ENCODE measurements at places on chromosomes 2 and 18. TPM values are rescaled to one million over a fixed set of nuclear protein-coding genes. Genes with fewer than 3 reads are reported as not detected.

PLGLB2 gene
- 3.2 TPM for total RNA-seq

GRCh38 chr2:9952856-9953503 is 1.5 kb downstream of the GRHL1 start:
- no peaks in the 10 kb centered on the region for H3K36me3 ChIP-seq
- DNase-seq, result no peak
- no peak overlapping the region for H3K4me3 ChIP-seq
- no peaks in the 10 kb centered on the region for H3K27me3 ChIP-seq
- no peaks in the 10 kb centered on the region for H3K4me1 ChIP-seq

DNA sequence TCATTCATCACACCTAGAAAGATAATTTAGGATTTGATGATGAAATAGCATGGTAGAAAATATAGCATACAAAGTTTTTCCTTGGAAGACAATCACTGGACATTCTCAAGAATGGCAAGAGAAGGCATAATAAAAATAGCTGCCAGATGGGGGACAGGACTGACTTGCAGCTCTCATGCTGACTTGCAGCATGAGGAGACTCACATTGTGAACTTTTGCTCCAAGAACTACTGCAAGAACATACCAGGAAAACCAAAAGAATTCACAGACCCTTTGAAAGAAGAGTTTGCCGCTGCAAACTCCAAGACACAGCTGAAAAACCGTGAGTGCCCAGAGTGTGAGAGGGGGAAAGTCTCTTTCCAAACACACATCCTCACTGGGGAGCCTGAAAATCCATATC is 47.0 kb downstream of the CRYGD start:
- no peak overlapping the region for H3K27ac ChIP-seq
- no peaks in the 10 kb centered on the region for H3K4me1 ChIP-seq
- no peaks in the 10 kb centered on the region for H3K27me3 ChIP-seq
- no peaks in the 10 kb centered on the region for H3K36me3 ChIP-seq

DNA sequence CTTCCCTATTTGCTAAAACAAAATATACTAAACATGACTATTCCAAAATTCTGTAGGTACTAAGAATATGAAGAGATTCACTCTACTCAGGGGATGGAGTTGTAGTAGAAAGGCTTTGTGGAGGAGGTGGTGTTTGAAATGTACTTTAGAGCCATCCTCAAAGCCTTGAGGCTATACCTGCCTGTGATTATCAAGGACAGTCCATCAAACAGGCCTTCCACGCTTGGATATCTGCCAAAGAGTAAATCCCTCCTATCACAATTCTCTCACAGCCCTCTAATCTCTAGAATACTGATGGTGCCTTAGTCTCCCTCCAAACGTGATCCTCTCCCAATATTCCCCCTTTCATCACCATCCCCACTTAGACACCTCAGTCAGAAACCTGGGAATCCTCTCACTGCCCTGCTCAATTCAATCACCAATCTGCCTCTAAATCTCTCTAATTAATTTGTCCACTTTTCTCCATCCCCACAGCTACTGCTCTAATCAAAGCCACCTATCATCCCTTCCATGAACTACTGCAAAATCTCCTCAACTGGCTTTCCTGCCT is 13.1 kb downstream of the SOS1 start:
- H3K4me1 ChIP-seq, result peaks cover 62% of the 10 kb centered on the region
- peaks cover 24% of the 10 kb centered on the region for H3K36me3 ChIP-seq
- no peak overlapping the region for H3K4me3 ChIP-seq
- no peak for DNase-seq

GRCh38 chr2:64344999-64345576 is 108.9 kb upstream of the LGALSL start:
- H3K27me3 ChIP-seq, result no peaks in the 10 kb centered on the region
- H3K4me1 ChIP-seq, result no peaks in the 10 kb centered on the region
- H3K27ac ChIP-seq, result no peak overlapping the region
- no peaks in the 10 kb centered on the region for H3K36me3 ChIP-seq
- no peak overlapping the region for H3K4me3 ChIP-seq

DNA sequence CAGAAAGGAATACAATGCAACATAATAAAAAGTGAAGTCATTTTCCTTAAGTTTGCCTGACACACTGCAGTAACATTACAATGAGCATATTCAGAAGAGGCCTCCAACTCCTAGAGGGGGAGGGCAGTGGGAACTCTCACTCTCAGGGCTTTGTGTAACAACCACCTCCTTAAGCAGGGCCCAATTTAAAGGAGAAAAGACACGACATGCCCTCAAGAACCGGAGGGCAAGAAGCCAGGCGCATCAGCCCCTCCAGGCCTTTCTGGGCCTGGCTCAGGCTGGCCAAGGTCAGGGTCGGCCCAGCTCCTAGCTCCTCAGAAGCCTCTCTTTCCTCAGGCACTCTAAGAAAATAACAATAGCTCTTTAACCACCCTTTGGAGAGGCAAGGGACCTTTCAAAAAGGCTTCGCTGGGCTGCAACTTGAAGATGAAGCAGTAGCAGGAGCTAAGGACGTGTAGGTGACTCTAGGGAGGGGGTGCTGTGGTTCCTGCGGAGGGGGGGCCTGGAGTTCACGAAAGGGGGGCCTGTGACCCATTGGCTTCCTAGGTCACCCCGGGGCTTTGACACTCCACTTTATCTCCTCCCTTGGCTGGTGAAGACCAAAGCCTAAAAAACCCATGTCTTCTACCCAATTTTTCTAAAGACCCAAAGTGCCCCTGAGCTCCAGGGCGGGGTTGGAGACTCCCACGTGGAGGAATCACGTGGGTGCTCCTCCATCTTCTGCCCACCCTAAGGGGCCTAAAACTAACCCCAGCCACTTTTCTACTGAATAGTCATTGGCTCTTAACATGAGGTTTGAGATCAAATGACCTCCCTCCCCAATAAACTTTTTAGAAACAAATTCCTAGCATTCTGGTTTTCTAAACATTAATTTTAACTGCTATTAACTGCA is 13.3 kb downstream of the SERTAD2 start:
- peaks cover 80% of the 10 kb centered on the region for H3K4me1 ChIP-seq
- peak overlapping the region; percentile 1 for H3K27ac ChIP-seq
- peaks cover 45% of the 10 kb centered on the region for H3K36me3 ChIP-seq
- no peak for DNase-seq
- no peaks in the 10 kb centered on the region for H3K27me3 ChIP-seq
- H3K4me3 ChIP-seq, result no peak overlapping the region

BOK gene
- not detected for total RNA-seq

DNA sequence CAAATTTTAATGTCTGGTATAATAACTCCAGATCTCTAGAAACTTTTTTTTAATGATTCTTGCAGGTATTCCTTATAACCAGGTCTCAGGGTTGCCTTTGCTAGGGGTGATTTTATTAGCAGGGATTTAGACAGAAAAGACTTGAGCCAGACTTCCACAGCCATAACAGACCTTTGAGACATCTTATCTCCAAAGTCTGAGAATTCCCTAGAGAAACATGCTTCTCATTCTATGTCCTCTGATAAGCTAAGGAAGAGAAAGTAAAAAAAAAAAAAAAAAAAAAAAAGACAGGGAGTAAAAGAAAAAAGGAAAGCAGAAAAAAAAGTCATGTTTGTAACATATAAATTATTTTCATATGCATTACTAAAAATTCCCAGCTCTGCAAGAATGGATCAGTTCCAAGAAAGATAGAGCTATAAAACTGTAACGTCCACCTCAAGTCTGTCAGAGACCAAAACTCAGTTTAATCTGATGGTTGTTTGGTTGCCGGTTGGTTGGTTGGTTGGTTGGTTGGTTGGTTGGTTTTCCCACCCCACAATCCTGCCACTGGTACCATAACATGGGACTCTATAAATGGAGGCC is 153.8 kb downstream of the COL6A3 start:
- no peaks in the 10 kb centered on the region for H3K4me1 ChIP-seq
- no peaks in the 10 kb centered on the region for H3K36me3 ChIP-seq
- H3K27me3 ChIP-seq, result no peaks in the 10 kb centered on the region
- H3K4me3 ChIP-seq, result no peak overlapping the region
- no peak overlapping the region for H3K27ac ChIP-seq

DNA sequence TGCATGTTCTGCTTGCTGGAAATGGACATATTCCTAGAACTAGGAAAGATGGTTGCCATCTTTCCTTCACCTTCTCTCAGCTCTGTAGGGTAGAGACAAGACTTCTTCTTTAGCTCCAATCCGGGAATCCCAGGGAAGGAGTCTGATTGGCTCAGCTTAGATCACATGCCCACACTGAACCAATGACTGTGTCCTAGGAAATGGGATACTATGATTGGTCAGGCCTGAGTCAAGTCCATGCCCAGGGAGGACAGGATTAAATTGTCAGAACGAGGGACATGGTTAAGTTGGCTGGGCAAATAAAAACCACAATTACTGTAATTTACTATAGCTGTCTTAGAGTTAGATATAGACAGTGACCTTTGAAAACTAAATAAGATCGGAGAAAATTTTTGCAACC is 31.4 kb downstream of the SEMA4F start:
- no peak overlapping the region for H3K27ac ChIP-seq
- no peaks in the 10 kb centered on the region for H3K4me1 ChIP-seq
- H3K27me3 ChIP-seq, result no peaks in the 10 kb centered on the region
- DNase-seq, result no peak

DNA sequence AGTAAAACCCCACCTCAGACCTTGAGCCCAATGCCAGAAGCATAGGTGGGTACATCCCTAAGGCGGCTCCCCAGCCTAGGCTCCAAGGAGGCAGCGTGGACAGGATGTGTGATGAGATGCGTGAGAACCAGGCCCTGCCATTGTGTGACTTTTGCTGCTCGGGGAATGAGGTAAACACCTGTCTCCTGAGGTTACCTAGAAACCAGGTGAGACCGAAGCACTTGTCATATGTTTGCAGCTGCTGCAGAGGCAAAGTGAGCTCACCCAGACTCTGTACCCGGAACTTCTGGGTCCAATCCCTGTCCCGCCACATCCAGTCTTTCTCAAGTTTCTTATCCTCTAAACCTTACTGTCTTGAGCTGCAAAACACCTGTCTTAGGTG is 3.4 kb downstream of the FBLN7 start:
- H3K36me3 ChIP-seq, result no peaks in the 10 kb centered on the region
- H3K27me3 ChIP-seq, result no peaks in the 10 kb centered on the region
- H3K4me3 ChIP-seq, result no peak overlapping the region
- H3K4me1 ChIP-seq, result no peaks in the 10 kb centered on the region
- no peak overlapping the region for H3K27ac ChIP-seq

- H3K36me3 ChIP-seq, result no peaks in the 10 kb centered on the region
- H3K27ac ChIP-seq, result no peak within 1 kb of the TSS
- H3K4me3 ChIP-seq, result no peak within 1 kb of the TSS
- no peaks in the 10 kb centered on the region for H3K4me1 ChIP-seq
These were observed at the start of gene HOXD3 for GRCh38 chr2:176156807-176157498. HOXD3 (plus strand) TSS chr2:176157307; CDS start chr2:176169115, 11,808 bp downstream.

PAX3 gene
- total RNA-seq, result not detected

- H3K4me3 ChIP-seq, result no peak overlapping the region
- no peak overlapping the region for H3K27ac ChIP-seq
- no peaks in the 10 kb centered on the region for H3K27me3 ChIP-seq
- H3K36me3 ChIP-seq, result no peaks in the 10 kb centered on the region
- DNase-seq, result no peak
These were observed 27.2 kb downstream of the EDAR start for GRCh38 chr2:108961796-108962195.

DNA sequence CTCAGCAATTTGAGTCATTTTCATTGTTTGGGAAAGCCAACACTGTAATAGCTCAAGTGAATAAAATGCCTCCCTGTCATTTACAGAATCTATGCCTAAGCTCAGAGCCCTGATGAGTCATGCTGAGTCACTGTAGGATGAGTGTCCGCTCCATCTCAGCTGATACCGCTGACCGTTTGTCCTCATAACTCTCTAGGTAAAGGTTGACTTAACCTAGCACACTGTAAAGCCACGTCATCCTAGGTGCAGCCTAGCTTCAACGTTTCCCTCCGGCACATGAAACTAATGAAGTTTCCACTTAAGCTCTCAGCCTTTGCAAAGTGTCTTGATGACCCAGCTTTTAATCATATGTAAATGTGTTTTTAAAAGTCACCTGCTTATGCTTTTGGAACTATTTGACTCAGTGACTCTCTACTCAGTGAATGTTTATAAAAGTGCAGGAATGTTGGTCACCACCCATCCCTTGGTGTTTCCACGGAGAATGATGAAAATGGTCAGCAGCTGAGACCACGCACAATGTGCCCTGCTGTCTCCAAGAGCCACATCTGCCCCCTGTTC is 154.0 kb downstream of the PMAIP1 start:
- no peak overlapping the region for H3K27ac ChIP-seq
- no peak for DNase-seq
- no peaks in the 10 kb centered on the region for H3K4me1 ChIP-seq
- no peaks in the 10 kb centered on the region for H3K36me3 ChIP-seq
- H3K4me3 ChIP-seq, result no peak overlapping the region
- H3K27me3 ChIP-seq, result no peaks in the 10 kb centered on the region

GRCh38 chr2:83113953-83114352 is 1345.1 kb downstream of the SUCLG1 start:
- DNase-seq, result no peak
- no peaks in the 10 kb centered on the region for H3K36me3 ChIP-seq
- no peaks in the 10 kb centered on the region for H3K4me1 ChIP-seq

GRCh38 chr2:188645986-188646385 is 328.2 kb upstream of the COL3A1 start:
- no peak overlapping the region for H3K27ac ChIP-seq
- no peak for DNase-seq
- H3K4me3 ChIP-seq, result no peak overlapping the region
- H3K36me3 ChIP-seq, result no peaks in the 10 kb centered on the region

GRCh38 chr2:238244151-238244550 is 4.3 kb upstream of the HES6 start:
- DNase-seq, result no peak
- H3K27me3 ChIP-seq, result no peaks in the 10 kb centered on the region
- no peak overlapping the region for H3K4me3 ChIP-seq
- H3K4me1 ChIP-seq, result peaks cover 10% of the 10 kb centered on the region
- H3K27ac ChIP-seq, result no peak overlapping the region

- no peak for DNase-seq
- no peaks in the 10 kb centered on the region for H3K27me3 ChIP-seq
- H3K4me3 ChIP-seq, result no peak overlapping the region
- no peaks in the 10 kb centered on the region for H3K36me3 ChIP-seq
- H3K27ac ChIP-seq, result no peak overlapping the region
These were observed 3.2 kb upstream of the GLS start for GRCh38 chr2:190877436-190877835.

DNA sequence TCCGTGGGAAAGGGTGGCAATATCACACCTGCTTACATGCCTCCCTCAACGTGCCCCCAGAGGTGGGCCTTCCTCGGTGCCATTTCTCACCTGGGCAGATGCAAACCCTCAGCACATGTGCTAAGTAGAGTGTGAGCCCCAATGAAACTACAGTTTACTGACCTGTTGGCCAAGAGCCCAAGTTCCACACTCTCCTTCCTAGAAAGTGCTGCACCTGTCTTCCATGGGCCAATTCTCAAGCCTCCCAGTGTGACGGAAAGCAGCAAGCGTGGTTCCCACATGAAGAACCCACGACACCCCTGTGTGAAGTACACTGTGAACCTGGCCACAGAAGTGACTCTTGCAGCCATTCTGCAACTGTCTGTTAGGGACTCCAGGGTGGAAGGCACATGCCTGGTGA is 73.7 kb downstream of the UXS1 start:
- no peaks in the 10 kb centered on the region for H3K27me3 ChIP-seq
- H3K4me1 ChIP-seq, result no peaks in the 10 kb centered on the region
- no peaks in the 10 kb centered on the region for H3K36me3 ChIP-seq
- no peak overlapping the region for H3K27ac ChIP-seq
- no peak overlapping the region for H3K4me3 ChIP-seq

NT5C1B gene
- not detected for total RNA-seq

Data from Karpas-422 (cell line).